ENCODE measurements at places on chromosomes 6 and 20.

GRCh38 chr6:31350196-31351032, 6.6 kb downstream of the HLA-B start:
- no peak for DNase-seq

DNA sequence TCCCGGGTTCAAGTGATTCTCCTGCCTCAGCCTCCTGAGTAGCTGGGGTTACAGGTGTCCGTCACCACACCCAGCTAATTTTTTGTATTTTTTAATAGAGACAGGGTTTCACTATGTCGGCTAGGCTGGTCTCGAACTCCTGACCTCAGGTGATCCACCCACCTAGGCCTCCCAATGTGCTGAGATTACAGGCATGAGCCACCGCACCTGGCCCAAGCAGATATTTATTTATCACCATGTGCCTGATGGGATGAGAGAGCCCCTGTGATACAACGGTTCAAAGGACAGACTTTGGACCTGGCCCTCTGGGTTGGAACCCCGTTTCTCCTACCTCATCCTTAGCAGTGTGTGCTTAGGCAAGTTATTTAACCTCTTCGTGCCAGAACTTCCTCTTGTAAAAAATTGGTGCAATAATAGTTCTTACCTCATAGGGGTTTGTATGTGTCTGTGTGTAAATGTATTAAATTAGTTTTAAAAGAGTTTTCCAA, 19.2 kb upstream of the STK38 start:
- DNase-seq: no peak

DNA sequence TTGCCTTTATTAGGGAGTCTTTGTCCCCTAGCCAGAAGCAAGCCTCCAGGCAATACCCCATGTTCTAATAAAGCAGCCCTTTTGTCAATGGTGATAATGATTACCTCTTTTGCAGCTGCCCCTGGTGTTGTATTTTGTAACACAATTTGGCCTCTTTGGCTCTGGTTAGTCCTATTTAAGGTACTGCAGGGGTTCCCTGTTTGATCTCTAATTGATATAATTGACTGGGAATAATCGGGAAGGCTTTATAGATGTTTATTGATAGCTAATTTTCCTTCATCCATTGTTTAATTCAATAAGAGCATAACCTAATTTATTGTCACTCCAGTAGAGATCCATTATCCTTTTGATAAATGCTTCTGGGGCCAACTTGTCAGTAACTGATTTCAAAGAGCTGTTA, 537.2 kb downstream of the PKHD1 start:
- DNase-seq: no peak

- no peak for DNase-seq
Observed at GRCh38 chr6:37137201-37138090, 32.5 kb upstream of the PIM1 start.

DNA sequence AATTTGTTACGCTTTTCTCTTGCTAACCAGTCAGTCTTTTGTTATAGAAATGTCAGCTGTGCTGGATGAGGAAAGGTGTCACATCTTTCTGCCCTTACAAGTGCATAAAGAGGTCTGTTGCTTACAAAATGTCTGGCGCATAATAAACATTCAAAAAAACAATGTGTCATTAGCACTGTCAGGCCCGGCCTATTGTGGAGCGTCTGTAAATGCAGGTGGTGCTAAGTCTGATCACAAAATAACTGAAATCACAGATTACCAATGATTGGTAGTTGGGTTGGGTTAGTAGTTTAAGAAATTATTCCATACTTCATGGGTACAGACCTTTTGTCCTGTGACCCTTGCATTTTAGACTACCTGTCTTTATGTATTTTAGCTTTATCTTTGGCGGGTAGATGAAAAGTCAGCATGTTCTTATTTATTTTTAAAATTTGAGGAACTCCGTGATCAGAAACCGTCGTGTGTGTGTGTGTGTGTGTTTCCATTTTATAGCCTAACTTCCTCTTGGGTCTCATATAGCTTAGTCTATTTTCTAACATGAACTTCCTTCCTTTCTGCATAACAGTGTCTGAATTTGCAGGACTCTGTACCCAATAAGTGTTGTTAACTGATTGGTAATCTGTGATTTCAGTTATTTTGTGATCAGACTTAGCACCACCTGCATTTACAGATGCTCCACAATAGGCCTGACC, 88.1 kb upstream of the IFNGR1 start:
- no peak for DNase-seq

- no peak for DNase-seq
Observed at GRCh38 chr20:41697861-41698559, 79.8 kb upstream of the CHD6 start.
